ENCODE measurements at places on chromosomes 2 and 18.

DNA sequence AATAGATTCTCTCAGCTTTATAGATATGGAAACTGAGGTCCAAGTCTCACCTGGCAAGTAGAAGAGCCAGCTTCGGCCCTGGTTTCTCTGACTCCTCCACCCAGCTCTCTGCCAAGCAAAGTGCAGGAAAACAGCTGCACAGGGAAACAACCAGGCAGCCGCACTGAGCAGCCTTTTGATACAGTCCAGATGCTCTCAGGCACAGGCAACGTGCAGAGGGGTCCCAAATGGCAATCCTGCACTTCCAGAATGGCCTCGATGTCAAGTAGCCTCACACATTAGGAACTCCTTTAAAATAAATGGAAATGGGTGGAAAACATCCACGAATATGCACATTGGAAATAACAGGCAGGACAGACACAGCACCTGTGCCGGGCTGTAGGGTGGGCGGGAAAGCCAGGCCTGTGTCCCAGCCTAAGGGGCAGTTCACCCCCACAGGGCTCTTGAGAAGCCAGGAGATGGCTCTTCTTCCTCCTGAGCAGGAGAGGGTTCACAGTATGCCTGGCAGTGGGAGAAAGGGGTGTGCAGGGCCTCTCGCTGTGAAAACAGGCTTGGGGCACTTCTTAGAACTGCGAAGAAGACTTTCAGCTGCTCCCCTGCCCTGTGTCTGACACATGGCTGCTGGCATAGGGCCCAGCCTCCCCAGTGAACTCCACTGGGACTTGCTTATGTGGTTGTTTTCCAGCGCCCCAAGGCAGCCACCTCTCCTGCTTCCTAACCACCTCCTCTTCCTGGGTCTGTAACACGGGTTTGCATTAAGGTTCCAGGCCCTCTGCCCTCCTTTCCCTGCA lies 63.9 kb upstream of the TUBA3E start:
- DNase-seq, result no peak

DNA sequence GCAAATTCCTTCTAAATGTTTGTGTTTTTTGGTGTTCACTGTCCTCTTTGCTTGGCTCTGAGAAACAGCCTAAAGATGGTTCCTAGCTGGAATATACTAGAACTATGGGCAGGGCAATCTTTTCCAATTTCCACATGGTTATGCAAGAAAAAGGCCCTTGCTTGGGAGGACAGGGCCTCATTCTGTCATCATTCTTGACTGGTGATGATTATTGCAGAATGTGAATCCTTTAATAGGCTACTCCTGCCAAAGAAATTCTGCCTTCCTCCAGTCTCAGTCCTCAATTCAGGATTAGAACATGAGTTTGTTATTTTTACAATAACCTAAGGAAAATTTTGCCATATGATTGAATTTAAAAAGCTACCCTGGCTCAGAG lies 218.7 kb downstream of the HNMT start:
- no peak for DNase-seq

DNA sequence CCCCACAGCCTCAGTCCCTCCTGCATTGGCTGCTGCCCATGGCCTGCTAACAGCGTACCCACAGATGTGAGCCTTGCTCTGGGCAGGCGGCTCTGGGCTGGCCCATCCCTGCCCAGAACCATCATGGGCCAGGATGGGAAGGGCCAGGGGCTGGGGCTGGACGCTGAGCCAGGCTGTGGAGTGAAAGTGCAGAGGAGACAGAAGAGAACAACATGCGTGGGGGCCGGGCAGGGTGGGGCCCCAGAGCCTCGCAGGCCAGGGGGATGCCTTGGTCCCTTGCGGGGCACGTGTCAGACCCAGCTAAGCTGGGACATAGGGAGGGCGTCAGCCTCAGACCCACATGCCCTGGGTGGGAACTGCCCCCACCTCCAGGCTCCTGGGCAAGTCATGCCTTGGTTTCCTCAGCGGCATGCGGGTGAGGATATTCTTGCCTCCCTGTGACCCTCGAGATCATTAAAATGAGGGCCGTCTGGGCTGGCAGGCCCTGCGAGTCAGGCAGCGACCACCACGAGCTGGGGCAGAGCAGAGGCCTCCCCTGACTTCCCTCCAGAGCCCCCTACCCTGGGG lies 27.3 kb downstream of the GPC1 start:
- DNase-seq, result no peak

GRCh38 chr2:240259201-240259923 lies 118.9 kb upstream of the OTOS start:
- DNase-seq, result no peak

GRCh38 chr2:104873689-104874054 lies 19.8 kb downstream of the POU3F3 start:
- no peak for DNase-seq

DNA sequence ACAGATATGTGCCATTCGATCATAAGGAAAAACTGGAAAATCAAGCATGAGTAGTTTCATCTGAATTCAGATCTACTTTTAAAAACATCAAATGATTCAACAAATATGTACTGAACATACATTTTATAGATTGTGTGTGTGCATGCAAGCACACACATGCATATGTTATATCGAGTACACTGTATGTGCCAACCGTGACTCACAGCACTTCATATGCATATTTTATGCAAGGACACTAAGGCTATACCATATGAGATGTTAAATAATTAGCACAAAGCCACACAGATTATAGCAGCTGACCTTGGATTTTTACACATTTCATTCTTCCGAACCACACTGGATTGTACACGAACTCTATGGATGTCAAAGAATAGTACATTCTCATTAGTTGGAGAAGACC lies 161.2 kb downstream of the DNAH7 start:
- no peak for DNase-seq

DNA sequence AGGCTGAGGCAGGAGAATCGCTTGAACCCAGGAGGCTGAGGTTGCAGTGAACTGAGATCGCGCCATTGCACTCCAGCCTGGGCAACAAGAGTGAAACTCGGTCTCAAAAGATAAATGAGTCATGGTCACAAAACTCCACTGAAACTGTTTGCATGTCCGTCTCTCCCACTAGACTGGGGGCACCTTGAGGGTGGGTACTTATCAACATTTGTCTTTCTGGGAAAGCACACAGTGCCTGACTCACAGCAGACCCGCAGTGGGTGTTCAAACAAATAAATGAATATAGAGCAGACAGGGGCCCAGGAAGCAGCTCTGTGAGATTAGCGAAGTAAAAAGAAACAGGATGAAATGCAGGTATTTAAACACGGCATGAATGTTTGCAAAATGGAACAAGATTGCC lies 211.1 kb upstream of the GATA6 start:
- no peak for DNase-seq

DNA sequence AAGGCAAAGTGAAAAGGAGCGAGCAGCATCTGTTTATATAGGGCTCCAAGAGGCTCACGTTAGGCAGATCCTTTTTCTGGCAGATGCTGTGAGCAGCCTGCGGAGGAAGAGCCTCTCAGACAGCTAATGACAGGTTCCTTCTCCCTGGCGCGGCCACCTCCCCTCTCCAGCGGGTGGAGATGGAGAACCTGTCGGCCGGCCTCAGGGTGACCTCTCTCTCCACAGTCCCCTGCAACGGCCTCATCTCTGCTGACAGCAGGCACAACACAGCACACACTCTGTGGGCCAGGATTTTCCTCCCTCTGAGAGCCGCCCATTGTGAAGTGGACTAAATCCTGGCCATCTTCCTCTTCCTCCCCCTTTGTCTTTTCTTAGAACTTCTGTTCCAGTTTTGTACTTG lies 119.8 kb downstream of the PRKCE start:
- DNase-seq, result no peak

GRCh38 chr2:222264791-222265320 lies 33.9 kb downstream of the PAX3 start:
- DNase-seq, result no peak

GRCh38 chr2:38099099-38100028 lies 23.4 kb upstream of the CYP1B1 start:
- DNase-seq, result no peak

GRCh38 chr18:80188643-80189530 lies 58.4 kb downstream of the PARD6G start:
- no peak for DNase-seq
